ENCODE measurements at places on chromosomes 11 and 22.

- DNase-seq, result no peak
Measured at GRCh38 chr11:31973172-31973571, 117.7 kb upstream of the RCN1 start.

- no peak for DNase-seq
Measured at GRCh38 chr11:119829402-119829801, 100.4 kb upstream of the NECTIN1 start.

DNA sequence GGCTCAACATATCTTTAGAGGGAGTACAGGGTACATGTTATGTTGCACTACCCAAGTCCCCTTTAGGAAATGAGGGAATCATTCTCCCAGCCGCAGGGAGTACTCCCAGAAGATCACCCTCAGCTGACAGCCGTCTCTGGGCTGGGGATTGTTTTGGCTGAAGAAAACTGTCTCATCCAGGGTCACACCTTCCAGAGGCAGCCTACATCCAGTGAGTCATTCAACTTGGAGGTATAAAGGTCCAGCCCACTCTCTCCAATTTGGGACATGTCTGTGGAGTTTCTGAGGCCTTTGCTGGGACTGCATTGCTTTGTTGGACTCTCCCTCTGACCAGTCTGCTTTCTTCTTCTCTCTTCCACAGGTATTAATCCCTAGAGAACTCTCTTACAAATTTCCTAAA, 42.1 kb downstream of the RASSF10 start:
- DNase-seq, result no peak

GRCh38 chr11:118448294-118448693, 12.0 kb downstream of the KMT2A start:
- DNase-seq, result no peak

GRCh38 chr22:31230871-31231621, 18.9 kb downstream of the LIMK2 start:
- DNase-seq, result no peak

DNA sequence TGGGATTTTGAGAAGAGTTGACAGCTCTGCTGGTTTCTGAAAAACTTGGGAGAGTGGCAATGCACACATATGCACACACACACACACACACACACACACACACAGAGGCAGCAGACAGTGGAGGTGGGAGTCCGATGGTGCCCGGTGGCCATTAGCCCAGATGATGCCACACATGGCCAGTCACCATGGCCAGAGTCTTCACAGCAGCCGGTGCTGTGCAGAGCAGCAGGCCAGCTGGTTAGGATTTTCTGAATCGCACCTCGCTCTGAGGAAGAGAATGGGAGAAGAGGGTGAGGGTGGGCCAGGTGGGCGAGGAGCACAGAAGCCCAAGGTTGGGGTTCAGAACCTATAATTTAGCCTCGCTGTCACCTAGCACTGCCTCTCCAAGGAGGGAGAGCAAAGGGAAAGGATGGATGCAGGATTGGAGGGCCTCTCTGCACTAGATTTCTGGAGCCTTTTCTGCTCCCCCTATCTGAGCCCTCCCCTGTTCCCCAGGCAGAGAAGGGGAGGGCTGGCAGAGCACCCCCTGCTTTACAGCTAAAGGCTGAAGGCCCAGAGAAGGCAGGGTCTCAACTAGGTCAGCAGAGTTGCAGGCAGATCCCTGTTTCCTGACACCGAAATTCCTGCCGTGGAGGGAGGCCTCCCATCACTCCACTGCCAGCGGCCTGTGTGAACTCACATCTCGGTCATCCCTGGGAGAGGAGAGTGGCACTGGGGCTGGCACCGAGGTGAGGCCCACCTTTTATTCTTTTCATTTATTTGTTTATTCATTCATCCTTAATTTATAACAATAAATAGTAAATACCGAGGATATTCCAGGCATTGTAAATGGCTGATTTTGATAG, 25.8 kb upstream of the FXYD6 start:
- DNase-seq, result no peak

- no peak for DNase-seq
Measured at GRCh38 chr22:25680956-25681355, 61.0 kb upstream of the MYO18B start.

DNA sequence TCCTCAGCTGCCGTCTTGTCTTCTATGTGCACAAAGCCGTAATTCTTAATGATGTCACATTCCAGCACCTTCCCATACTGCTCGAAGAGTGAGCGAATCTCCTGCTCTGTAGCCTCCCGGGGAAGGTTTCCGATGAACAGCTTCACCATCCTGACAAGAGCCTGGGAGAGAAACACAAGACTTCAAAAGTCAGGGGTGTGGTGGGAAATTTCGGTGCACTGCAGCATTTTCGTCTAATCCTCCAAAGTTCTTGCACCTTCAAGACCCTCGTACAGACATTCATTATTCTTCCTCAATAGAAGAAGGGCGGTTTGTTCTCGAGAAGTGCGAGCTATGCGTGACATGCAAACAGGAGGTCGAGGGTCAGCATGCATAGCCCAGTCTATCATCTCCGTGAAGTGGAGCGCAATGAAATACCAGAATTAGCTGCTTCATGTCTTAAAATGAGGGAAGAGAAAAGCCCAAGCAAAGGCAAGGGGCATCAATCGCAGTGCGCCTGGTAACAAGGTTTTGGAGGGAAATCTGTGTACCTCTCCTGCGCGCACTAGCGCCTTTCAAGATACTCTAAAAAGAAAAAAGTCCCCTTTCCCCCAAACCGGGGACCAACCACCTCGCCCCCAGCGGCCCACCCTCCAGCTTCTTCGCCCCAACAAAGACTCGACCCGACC, 622 bp downstream of the RBM4B start:
- no peak for DNase-seq

DNA sequence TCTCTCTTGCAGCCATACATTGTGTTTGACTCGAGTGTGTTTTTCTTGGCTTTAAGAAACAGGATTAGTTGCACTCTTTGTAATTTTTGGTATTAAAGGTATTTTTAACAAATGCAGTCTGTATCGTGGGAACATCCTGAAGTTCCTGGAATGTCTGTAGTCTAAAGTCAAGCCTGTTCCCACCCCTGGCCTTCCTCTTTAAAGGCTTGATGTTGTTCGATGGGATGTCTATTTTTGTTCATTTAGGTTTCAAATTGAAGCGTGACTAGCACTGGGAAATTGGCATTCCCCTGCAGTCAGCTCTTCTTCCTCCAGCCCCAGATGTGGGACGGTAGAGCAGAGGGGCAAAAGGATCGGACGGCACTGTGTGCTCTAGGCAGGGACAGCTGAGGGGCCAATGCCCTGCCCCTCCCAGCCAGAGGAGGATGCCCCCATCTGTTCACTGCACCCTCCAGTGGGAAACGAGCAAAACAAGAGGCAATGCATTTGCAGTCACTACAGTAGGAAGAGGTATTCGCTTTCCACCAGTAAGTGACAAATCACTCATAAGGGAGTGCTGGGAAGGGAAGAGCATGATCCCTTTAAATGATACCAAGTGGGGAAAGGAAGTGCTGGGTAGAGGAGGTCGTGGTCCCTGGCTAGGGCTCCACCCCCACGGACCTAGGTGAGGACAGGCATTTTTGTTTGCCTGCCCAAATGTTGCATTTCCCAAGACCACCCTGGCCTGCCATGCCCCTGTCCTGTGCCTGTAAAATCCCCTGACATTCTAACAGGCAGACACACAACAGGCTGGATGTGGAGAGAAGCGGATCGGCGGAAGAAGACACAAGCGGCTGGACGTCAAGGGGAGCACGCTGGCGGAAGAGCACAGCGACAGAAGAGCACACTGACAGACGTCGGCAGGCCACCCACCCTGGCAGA, 47.4 kb upstream of the SEPTIN5 start:
- DNase-seq, result no peak

DNA sequence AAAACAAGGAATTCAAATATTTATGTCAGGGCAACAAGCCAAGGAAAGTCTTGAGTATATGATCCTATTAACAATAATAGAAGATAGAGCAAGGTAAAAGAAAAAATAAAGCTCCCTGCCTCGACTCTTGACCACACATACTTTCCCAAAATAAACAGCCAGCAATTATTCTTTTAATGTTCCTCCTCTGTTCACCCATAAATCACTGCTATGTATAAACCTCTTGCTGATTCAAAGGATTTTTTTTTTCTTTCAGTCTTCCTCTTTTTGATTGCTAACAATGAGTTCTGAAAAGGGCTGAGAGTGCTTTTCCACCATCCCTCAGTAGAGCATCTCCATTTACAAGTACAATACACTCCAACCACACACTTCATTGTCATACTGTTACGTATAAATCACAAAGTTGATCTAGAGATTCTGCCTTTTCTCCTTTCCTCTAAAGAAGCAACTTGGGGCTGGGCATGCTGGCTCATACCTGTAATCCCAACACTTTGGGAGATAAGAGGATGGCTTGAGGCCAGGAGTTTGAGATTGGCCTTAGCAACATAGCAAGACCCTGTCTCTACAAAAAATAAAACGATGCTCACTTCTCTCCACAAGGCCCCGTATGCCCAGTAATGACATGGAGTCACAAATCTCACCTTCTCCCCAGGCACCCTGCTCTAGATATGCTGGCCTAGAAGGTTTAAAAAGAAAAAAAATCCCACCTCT, 24.0 kb downstream of the RAB30 start:
- DNase-seq, result no peak

DNA sequence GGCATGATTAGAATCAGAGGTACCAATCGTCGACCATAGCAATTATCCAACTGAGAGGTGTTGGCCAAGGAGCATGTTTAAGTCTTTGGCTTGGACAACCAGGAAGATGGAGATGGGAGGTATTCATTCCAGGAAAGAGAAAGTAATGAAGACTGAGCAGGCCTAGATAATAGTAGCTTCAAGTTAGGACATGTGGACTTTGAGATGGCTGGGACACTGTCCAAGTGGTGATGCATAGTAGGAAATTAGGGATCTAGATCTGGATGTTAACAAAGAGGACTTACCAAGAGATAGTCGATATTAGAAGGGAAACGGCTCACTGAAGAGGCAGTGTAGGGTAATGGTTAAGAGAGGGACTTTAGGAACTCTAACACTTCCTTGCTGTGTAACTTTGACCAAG, 266.7 kb downstream of the FAM76B start:
- DNase-seq, result no peak

- no peak for DNase-seq
Measured at GRCh38 chr11:111413849-111414248, 34.8 kb upstream of the POU2AF1 start.

DNA sequence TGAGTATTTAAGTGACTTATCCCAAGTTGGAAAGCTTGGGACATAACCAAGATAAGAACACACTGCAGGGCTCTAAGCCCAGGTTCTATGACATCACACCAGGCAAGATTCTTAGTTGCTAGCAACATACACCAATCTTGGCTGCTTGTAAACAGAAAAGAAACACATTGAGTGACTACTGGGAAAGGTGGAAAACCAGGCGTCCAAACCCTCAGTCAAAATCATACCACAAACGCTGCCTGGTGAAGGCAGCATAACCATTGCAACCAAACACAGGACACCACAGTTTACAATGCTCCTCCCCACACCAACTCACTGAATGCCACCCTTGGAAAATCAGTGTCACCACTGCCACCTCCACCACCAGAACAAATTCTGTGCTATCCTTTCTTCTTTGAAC, 379.9 kb downstream of the TTC28 start:
- DNase-seq, result no peak

DNA sequence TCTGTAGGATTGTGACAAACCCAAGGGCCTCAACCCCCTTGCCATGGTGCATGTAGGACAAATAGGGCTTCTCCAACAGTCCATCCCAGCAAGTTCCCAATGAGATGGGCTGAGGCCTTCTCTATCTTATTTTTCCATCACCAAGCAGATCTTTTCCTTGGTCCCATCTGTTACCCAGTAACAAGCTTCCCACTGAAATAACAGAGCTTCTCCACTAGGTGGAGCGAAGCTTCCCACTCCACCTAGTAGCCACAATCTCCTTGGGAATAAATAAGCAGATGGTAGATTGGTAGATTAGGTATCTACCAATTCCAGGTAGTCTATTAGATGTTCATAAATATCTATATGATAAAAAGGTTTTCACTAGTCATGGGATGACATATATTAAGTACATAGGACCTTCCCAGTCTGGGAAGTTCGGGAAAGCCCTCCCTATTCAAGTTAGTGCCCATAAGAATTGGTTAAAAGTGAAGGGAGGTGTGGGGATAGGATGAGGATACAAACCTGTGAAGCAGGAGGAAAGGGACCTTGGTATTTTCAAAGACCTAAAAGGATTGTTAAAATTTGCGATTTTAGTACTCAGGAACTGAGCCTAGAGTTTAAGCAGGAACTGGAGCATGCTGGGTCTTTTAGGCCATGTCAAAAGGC, 5.9 kb upstream of the OR52L1 start:
- DNase-seq, result no peak

- DNase-seq, result no peak
Measured at GRCh38 chr11:1766719-1767398, 3.1 kb upstream of the CTSD start.

- DNase-seq, result no peak
Measured at GRCh38 chr22:26624803-26625202, 3.0 kb downstream of the CRYBA4 start.

- DNase-seq, result no peak
Measured at GRCh38 chr11:94964934-94965333, 8.4 kb downstream of the CWC15 start.

DNA sequence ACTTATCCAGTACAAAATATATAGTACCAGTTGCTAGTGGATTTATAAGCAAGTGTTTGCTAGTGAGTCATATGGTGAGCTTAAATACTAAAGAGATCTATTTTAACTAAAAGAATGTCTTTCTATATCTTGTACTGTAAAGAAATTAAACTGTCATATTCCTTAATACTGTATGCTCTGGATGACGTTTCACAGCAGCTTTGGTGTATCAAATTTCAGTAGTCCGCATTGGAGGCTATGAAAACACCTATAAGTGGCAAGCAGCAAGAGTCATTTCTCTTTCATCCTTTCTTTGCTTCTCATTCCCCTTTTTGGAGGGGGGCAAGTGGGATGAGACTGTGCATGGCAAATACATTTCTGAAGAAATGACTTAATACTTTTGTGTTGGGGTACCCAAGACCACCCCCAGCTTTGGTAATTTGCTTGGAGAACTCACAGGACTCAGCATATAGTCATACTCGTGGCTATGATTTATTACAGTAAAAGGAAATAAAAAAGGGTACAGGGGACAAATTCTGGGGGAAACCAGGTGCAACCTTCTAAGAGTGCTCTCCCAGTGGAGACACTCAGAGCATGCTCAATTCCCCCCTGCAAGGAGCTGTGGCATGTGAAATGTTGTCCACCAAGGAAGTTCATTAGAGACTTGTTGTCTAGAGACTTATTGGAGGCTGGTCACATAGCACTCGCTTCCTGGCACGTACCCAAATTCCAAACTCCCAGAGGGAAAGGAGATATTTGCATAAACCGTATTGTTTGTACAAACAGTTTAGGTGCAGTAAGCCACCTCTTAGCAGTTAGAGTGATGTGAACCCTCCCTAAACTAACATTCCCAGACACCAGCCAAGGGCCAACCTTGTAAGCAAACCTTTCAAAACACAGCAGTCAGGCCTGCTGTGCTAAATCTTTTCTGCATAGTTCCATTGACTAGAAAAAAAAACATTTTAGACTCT, 210.8 kb downstream of the PGR start:
- DNase-seq, result no peak

DNA sequence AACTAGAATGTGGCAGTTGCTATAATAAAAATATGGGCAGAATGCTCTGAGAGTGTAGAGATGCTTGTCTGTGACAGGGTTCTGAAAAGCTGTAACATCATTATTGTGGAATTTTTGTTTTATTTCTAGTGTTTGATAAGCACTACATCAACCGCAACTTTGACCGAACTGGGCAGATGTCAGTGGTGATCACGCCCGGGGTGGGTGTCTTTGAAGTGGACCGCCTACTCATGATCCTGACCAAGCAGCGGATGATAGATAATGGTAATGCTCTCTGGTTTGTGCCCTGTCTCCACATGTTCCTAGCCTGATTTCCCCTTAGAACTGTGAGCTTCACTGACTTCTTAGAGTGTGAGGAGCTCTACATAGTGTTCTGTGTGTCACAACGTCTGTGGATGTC, 48.8 kb downstream of the DEPDC5 start:
- no peak for DNase-seq
